ENCODE measurements at places on chromosomes 6 and 20.

GRCh38 chr20:57713505-57713903 is 3.7 kb upstream of the PMEPA1 start:
- no peak for DNase-seq

GRCh38 chr6:163370464-163371117 is 43.9 kb upstream of the QKI start:
- DNase-seq: no peak

DNA sequence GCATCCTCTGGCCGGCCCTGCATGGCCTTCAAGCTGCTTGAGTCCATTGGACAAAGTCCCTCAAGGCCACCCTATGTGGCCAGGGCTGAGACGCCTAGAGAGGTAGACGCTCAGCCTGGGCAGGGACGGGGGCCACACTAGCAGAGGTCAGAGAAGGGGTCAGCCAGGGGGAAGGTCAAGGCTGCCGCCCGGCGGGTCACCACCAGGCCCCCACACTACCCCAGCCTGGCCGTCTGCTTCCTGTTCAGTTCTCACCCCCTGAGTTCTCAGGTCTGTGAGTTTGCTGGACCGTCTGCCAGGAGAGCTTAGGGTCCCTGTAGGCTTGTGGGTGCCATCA is 37.3 kb downstream of the NTSR1 start:
- no peak for DNase-seq

DNA sequence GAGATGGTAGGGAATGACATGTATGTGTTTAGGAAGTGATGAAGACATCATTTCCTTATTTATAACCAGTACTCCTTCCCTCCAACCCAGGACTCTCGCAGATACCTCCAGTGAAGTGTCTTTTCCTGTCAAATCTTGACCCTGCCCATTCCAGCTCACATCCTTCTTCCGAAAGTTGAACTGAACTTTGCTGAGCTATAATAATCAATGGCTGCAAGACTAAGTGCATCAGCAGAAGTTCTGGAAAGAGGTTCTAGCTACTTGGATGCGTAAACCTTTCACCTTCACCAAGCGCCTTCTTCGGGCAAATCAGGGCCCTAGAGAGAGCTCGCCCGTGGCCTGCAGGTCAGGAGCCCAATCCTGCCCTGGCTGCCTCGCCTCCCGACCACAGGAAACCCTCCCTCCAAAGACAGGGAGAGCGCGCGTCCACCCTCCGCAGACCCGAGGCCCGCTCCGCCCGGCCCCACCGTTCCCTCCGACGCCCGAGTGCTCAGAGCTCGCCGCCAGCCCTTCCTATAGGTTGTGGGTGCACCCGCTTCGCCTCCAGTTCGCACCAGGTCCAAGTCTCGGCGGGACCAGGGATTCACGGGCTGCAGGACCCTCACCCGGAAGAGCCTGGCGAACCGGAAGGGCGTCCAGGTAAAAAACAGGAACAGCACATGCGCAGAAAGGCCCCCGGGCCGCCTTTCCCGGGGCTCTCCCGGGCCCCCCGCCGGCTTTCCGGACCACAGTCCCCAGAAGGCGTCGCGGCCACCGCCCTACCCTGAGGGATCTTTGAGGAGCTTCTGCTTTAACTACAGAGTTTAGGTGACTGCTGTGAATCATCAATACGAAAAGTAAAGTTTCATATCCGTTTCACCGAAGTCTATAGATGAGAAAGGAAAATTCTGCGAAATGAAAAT is at the start of gene ZNF334:
Gene ZNF334, minus strand, starts transcription at position 617 of the 902 bp plus-strand sequence. CDS start 1,457 bp downstream, outside the sequence.
- DNase-seq: peak; percentile 93

DNA sequence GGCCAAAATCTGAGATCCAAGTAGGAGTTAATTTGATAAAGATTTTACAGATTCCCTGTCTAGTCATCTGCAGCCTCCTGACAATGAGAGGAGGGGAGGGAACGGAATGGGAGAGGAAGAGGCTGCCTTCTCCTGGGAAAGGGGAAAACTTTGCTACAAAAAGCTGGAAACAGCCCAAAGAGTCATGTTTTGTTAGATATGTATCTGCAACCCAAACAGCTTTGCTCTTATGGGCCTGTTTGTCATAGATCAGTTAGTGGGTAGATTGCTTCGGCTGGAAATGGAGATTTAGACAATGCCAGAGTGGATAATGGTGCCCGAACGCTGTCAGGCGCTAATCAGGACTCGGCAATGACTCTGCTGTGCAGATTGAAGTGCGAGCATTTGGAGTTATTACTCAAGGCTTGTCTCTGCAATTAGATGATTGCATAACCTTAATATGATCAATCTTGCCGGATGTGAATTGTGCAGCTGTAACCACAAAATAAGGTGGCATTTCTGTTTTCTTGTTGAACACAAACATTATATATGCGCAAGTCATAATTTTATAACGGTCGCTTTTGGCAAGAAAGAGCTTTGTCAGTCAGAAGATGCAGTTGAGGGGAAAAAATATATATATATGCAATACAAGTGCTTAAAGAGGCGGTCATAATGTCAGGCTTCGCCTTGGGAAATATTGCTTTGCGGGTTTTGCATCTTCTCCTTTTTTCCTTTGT is 92.4 kb upstream of the MAFB start:
- DNase-seq: no peak

- DNase-seq: no peak
These were observed 158.5 kb downstream of the FLRT3 start for GRCh38 chr20:14178952-14179351.

- DNase-seq: no peak
These were observed 151.5 kb upstream of the CENPW start for GRCh38 chr6:126188279-126188909.

GRCh38 chr6:151155095-151155494 is 84.7 kb upstream of the AKAP12 start:
- no peak for DNase-seq

GRCh38 chr6:67252663-67253062 is 1382.4 kb upstream of the ADGRB3 start:
- no peak for DNase-seq

DNA sequence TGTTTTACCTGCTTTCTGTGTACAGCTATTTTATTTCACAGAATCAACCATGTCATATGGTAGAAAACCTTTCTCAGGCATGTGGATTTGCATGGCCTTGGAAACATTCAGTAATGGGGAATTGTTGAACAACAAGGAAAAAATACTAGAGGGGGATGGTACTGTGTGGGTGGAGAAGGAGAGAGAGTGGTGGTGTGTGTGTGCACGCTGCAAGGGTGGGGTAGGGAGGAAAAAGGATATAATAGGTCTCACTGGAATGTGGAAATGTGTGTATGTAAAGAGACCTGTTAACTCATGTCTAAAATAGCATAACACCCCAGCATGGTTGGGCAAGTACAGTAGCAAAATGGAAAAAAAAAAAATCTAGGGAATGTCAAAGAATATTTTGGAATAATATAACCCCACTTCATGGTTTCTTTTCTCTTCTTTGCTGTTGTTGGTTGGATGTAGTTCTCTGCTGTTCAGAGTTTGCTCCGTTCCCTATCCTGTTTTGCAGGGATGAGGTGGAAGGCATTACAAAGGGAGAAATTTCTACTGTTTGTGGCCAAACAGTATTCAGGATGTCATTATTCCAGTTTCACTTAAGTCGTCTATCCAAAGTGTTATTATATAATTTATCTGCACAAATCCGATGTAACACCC is 93.9 kb upstream of the CITED2 start:
- no peak for DNase-seq

GRCh38 chr6:121247386-121247785 is 86.9 kb downstream of the TBC1D32 start:
- DNase-seq: no peak

DNA sequence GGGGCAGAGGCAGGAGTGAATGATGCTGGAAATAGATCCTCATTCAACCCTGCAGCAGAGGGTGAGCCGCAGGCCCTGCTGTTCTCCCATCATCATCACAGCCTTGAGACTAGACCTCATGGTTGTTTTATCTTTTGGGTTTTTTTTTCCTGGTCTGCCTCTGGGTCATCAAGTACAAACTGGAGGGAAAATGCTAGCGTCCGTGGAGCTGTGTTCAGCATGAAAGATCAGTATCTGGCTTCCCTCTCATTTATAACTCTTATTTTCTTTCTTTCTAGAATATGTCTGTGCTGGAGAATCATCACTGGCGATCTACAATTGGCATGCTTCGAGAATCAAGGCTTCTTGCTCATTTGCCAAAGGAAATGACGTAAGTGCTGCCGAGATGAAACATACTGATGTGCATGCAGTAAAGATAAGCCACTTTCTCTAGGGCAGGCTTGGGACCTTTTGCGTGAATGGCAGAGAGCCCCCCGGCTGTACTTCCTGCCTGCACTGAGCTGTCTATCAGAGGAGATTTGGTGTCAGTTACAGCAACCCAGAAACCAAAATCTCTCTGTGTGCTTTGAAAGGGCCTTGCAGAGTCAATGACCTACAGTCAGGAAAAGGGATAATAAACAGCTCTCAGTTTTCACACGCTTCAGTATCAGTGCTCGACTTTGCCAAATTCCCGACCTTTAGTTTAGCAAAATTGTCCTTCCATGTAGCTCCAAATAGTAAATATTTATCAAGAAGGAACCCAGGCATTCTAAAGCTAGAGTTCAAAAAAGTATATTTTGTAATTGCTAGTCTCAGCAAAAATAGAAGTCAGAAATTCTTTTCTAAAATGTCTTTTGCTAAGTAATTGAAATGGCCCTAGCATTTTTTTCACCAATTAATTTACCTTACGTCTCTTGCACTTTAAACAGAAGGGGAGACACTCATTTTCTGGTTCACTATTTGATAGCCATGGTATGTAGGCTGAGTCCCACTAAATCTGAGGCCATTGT is 76.3 kb downstream of the MTFR2 start:
- DNase-seq: no peak

DNA sequence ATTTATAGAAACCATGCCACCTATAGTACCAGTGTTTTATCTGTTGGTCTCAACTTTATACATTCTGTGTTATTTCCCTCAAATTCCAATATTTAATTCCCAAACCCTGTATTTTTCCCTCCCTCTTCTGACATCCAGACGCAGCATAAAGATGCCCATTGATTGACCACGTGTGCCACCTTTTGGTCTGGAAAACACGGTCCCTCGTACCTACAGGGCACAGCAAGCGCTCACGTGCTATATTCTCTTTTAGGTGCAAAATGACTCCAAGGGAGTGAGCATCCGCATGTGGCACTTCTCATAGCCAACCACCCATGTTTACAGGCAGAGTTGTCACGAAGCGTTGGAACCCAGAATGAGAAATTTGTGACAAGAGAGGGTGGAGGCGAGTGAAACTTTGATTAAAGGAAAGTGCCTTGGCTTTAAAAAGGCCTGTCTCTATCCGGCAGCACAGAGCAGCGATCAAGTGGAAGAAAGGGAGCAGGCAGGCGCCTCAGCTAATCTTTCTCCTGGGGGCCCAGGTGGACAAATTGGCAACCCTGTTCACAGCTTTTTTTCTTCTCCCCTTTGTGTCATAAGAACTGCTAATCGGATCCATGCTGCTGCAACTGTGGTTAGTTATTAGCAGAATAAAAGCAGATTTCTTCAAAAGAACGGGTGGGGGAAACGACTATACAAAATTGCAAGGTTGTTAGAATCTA is 225.9 kb downstream of the TMEM242 start:
- no peak for DNase-seq

DNA sequence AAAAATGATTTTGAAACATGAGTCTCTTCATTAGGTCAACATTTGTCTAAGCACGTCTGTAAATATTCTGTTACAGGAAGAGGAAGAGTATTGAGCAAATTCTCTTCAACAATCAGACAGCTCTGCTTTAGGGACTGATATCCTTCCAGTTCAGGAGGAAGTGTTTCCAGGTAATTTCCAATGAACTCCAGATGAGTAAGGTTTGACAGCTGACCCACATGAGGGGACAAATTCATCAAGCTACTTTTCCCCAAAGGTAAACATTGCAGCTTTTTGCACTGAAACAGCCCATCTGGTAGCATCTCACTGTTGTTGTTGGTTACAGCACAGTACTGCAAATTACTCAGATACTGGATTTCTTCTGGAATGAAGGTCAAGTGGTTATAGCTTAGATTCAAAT is 18.1 kb downstream of the ENPP1 start:
- no peak for DNase-seq

DNA sequence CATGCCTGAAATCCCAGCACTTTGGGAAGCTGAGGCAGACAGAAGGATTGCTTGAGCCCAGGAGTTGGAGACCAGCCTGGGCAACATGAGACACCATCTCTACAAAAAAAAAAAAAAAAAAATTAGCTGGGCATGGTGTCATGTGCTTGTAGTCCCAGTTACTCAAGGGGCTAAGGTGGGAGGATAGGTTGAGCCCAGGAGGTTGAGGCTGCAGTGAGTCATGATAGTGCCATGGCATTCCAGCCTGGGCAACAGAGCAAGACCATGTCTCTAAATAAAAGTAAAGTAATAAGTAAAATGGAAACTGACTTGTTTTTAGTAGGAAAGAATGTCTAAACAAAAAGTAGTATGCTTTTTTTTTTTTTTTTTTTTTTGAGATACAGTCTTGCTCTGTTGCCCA is 240.7 kb downstream of the ARID1B start:
- DNase-seq: no peak

DNA sequence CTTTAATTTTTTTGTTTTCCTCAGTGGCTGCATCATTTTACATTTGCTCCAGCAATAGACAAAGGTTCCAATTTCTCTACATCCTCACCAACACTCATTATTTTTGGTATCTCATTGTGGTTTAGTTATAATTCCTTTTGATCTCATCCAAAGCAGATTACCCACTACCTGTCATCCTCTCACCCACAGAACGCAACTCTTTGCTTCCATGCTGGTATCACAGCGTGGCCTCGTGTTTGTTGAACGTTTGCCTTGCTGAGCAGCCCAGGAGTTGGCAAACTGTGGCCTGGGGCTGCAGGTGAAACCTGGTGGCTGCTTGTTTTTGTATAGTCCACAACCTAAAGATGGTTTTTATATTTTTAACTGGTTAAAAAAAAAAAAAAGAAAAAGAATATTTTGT is 181.9 kb downstream of the BCAS1 start:
- no peak for DNase-seq

DNA sequence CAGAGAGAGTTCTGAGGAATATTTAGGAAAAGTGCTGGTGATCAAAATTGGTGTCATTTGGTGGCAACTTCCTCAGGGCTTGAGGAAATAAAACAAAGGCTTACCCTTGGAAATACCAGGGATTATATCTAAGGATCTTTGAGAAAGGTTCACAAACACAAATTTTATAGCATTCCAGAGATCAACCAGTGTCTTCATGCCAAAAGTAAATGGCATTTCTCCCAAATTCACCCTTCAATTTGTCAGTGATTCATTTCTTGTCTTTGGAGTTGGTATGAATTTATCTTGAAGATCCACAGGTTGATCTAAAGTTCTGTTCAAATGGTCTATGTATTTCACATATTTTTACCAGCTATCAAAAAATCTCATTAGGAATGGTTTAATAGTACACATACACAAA is 181.5 kb downstream of the FUT9 start:
- DNase-seq: no peak

GRCh38 chr20:11912013-11912658 is 5.6 kb upstream of the BTBD3 start:
- peak; percentile 23 for DNase-seq

Data from NCI-H345 (cell line).